ENCODE measurements at places on chromosomes 3 and 15.

- DNase-seq = no peak
Observed at GRCh38 chr15:66126456-66126855, 127.1 kb downstream of the MEGF11 start.

DNA sequence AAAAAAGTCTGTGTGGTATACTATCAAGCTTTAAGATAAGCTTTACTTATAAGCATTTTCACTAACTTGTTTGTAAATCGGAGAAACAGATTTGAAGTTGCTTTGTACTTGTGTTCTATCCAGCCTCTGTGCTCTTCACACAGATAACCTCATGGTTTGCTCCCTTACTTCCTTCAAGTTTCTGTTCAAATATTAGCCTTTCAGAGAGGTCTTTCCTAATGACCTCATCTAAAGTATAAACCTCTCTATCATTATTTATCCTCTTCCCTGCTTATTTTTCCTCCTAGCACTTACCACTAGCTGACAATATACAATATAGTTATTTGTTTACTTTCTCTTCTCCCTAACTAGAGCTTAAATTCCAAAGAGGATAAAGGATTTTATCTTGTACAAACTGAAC, 180.0 kb downstream of the CBLB start:
- no peak for DNase-seq

DNA sequence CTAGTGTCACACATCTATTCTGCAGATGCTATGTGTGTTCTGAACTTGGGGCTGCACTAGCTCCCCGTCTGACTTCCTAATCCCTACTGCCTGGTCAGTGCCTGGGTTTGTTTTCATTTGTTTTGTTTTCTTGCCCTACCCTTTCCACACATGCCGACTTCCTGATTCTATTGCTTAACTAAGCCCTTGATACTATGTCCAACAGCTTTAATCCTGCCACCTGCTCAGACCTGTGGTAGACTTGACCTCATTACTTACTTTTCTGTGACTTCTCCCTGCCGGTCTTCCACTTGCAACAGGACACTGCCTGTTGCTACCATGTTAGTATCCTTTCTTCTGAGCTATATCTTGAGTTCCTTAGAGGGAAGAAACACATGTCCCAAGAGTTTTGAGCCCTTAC, 39.3 kb upstream of the CEMIP start:
- no peak for DNase-seq

- no peak for DNase-seq
Observed at GRCh38 chr15:85100186-85100937, 118.7 kb downstream of the PDE8A start.

DNA sequence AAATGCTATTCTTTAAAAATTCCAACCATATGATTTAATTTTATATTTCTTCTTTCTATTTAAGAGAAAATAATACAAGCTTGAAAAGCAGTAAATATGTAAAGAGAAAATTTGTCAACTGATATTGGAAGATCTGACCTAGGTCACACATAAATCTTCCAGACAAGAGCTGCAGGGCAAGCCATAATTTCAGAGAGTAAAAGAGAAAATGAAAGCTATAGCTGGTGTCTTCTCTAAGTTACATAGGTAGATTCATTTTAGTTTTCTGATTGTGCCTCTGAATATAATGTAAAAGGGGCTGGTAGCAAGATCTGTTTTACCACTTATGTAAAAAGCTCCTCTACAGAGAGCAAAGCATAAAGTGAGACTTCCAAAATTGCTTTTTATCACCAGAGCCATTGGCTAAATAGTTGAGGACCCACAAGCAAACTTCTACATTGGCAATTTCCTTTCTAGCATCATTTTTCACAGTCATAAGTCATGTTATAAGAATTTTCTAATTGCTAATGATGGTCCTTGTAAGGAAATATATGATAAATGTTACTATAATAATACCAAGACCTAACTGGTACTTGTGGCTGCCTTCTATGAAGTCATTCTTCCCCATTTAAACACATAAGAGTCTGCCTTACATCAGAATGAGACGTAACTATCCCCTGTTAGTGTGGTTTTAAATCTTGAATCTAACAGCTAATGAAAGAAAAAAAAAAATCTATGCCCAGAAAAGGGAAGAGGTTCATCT, 80.8 kb upstream of the SKOR1 start:
- DNase-seq = no peak

- no peak for DNase-seq
Observed at GRCh38 chr3:15521573-15521965, at the start of gene COLQ. TSS of gene COLQ (minus strand) at chr3:15521706. CDS start at chr3:15521625, 81 bp downstream.

DNA sequence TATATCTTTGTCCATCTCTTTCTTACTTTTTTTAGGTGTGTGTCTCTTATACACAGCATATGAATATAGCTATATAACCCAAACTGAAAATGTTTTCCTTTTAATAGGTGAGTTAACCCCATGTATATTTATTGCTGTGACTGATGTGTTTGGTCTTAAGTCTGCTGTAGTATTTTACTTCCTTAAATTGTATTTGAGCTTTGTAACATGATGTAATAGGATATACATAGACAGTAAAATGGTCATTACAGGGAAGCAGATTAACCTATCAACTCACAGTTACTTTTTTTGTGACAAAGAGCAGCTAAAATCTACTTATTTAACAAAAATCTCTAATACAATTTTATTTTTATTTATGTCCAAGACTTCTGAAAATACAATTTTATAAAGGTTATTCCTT, 51.8 kb upstream of the CDAN1 start:
- no peak for DNase-seq

GRCh38 chr15:28043691-28044091, 55.4 kb downstream of the OCA2 start:
- no peak for DNase-seq

GRCh38 chr15:33344530-33344929, 33.8 kb downstream of the RYR3 start:
- no peak for DNase-seq

DNA sequence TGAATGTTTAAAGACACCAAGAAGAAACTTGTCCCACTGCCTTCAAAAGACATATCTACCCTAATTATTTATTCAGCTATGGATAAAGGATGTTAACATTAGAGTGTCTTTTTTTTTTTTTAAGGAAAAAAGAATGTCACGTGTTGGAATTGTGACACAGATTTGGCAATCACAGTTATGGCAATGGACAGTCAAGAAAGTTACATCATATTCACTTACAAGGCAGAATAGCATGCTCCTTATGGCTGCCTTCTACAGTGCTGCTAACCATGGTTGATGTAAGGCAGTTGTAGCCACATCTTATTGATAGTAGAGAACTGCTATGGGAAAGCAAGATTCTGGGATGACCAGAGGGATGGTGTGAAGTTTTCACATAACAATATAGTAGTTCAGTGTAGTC, 128.8 kb upstream of the ZBTB20 start:
- no peak for DNase-seq
